Kidney tubule cell (primary cell): ENCODE measurements at places on chromosomes 2 and 18.

DNA sequence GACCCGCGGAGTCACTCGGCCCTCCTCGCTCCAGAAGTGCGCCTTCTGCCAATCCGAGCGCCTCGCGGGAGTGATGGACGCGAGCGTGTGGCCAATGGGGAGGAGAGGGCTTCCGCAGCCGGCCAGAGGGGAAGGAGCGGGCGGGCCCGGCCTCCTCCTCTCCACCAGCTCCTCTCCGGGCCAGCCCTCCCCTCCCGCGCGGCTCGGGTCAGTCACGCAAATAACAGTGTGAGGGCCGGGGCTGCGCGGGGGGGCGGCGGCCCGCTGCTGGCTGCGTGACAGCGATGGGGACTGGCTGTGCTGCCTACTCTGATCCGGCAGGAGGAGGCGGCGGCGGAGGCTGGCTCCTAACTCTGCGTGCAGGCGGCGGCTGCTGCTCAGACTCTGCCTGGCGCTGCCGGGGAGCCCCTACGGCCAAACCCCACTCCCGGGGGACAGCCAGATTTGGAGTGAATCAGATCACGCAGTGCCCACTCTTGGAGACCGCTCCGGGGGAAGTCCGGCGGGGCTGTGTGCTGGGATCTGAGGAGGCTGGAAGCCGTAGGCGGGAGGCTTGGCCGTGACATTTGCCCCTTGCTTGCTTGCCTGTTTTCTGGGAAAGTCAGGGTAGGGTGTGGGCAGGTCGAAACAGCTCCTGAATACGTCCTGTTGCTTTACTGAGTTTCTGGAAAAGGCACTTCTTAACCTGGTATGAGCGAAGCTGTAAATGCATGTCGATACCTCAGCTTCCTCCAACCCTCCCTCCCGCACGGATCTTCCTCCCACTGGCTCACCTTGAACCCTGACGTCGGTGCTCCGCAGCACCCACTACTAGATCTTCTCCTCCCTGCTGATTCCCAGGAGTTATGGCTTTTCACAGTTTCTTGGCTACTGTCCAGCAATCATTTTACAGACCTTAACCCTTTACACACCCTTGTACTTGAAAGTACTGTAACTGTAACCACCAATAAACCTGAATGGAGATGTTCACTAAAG, 97.9 kb upstream of the SERTAD2 start:
- peak; percentile 75 for DNase-seq

- no peak for DNase-seq
Measured at GRCh38 chr18:8337211-8337610, 272.0 kb upstream of the RAB12 start.

DNA sequence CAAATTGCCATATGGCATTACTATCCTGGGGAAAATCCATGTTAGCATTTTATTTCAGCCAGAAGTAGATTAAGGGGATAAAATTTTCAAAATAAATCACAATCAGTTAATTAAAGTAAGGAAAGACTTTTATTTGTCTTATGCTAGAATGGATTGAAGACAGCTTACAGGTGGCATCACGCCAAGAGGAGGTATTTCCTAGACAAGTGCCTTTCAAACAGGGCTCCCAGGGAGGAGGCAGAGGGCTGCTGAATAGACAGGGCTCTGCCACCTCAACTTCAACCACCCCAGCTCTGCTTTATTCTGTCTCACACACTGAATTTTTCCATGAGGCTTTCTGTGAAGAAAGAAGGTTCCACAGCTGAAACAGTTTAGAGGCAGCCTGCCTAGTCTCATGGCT, 12.2 kb downstream of the CCDC68 start:
- peak; percentile 9 for DNase-seq

- no peak for DNase-seq
Measured at GRCh38 chr18:68642003-68642402, 72.9 kb downstream of the TMX3 start.

- no peak for DNase-seq
Measured at GRCh38 chr18:65298422-65298821, 452.4 kb upstream of the CDH7 start.

DNA sequence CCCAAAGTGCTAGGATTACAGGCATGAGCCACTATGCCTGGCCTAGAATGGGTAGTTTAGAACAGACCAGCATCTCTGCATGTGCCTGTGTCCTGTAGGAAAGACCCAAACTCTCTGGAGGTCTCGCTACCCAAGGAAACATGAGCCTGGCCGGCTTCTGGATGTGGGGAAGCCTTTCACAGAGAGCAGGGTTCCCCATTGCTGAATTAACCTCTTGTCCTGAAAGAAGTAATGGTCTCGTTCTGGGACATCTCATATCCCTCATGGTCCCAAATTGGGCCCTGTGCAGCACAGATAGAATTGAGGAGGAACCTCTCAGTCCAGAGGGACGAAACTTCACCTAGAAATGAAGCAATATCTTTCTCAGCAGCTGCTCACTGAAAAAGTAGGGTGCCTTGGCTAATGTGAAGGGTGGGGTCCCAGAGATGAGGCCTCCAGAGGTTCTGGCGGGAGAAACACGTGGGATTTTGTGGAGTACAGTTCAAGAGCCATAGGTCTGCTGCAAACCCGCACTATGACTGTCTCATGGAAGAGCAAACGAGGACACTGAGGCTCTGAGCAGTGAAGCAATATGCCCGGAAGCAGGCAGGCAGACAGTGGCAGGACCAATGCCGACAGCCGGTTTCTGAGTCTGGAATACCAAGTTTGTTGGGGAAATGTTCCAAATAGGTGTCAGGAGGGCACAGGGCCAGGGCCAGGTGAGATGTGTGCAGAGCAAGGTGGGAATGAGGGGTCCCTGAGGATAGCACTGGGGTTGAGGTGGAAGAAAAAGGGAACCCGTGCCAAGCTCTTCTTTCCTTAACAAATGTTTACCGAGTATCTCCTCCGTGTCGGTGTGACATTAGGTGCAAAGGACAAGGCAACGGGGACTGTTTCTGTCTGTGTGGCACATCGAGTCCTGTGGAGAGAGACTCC, 121.0 kb upstream of the TWIST2 start:
- DNase-seq: no peak

DNA sequence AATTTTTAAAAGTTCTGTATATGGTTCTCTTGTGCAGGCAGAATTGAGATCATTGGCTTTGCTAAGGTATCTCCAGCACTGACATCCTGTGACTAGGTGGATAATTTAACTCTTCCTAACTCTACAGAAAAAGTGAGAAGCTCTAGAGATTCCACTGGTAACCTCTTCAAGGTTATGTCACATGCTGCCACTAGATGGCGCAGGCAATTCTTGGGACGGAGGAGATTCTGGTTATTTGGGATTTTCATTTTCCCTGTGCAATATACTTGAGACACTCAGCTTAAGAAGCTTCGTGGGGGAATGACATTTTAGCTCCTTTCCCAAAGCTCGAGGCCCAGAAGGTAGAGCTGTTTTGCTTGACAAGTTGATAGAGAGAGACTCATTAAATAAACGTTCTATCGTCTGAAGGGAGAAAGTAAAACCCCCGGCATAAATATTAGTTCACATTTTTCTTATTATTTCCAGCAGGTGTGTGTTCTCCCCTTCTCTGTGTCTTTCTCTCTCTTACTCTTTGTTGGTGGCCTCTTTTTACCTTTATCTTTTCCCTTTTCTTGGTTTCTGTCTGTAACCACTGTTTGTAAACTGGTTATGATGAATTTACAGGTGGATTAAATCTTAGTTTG, 26.6 kb upstream of the LANCL1 start:
- peak; percentile 62 for DNase-seq

- no peak for DNase-seq
Measured at GRCh38 chr2:42933824-42934254, 141.5 kb upstream of the HAAO start.

- DNase-seq: no peak
Measured at GRCh38 chr2:168848225-168848624, 42.0 kb downstream of the SPC25 start.

DNA sequence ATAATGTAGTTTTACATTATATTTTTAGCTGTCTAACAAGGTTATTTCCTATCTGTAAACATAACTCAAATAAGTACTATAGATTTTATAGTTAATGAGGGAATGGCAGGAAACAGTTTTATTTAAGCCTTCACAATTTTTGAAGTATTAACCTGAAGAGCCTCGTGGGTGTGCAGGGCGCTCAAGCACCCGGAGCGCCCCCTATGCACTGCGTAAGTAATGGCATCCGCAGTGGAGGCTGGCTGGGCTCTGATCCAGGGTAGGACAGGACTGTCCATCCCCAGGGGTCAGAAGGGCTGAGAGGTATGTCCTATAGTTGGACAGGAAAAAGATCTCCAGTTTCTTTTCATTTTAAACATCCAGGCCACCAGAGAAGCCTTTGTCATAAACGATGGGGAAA, 8.2 kb upstream of the GBX2 start:
- peak; percentile 38 for DNase-seq

DNA sequence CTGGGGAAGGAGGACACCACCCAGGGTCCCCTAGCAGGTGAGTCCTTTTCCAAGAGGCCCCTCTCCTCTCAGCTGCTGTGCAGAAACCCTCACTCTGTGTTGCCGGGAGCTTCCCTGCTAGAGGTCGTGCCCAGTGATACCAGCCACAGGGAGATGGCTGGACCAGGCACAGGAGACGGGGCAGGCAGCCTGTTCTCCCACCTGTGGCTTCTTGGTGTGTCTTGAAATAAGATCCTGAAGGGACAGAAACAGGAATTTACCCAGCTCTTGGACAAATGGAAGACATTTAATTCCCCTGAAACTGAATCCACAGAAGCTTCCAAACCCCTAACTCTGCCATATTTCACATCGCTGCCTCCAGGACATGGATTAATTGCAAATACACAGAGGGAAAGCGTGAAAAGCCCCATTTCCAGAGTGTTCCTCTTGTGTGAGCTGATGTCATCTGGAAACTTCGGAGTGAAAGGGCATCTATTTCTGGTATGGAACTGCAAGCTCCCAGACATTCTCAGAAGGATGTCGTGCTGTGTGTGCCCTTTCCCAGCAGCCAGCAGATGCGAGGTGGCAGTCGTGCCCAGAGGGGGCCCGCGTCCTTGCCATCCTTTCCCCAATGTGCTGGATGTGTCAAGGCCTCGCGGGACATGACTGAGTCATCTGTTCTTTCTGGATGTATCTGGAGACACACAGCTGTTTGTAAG, 177.7 kb downstream of the SEPTIN10 start:
- no peak for DNase-seq

- DNase-seq: peak; percentile 29
Measured at GRCh38 chr2:134897932-134898331, 20.7 kb upstream of the CCNT2 start.

DNA sequence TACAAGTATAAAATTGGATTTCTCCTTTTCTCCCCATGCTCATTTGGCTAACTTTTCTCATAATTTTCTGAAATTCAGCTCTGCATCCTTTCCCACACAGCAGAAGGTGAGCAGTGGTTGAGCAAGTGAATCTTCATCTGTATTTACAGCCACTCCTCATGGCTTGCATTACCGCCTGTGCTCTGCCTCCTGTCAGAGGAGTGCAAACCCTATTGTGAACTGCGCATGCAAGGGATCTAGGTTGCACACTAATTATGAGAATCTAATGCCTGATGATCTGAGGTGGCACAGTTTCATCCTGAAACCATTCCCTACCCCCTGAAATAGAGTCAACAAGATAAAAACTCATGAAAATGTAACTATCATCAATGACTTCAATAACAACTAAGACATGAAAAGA, 20.0 kb downstream of the ME2 start:
- DNase-seq: no peak

GRCh38 chr18:35122586-35123224, 81.5 kb downstream of the MAPRE2 start:
- no peak for DNase-seq

DNA sequence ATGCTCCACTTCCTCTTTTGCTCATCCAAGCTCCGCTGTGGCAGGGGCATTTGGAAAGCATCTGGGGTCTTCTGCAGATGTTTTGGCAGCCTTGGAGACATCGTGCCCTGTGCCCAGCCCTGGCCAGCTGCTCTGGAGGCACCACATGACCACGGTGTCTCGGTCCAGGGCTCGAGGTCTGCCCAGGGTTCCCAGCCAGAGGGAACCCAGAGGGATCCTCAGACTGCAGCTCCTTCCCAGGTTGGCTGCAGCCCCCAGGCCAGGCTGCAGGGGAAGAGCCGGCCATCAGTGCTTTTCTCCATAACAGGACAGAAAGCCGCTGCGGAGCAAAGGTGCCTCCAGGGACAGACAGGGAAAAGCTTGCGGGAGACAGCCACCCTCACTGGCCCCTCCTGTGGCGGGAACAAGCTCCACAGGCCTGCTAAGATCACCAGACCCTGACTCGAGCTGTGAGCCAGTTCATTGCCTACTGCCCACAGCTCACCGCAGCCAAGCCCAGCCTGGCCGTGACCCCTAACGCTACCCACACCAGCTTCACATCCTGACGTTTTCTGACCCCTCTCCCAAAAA, 74.7 kb downstream of the SMAD7 start:
- peak; percentile 65 for DNase-seq

- DNase-seq: peak; percentile 61
Measured at GRCh38 chr2:138787053-138787666, 7.0 kb upstream of the NXPH2 start.

DNA sequence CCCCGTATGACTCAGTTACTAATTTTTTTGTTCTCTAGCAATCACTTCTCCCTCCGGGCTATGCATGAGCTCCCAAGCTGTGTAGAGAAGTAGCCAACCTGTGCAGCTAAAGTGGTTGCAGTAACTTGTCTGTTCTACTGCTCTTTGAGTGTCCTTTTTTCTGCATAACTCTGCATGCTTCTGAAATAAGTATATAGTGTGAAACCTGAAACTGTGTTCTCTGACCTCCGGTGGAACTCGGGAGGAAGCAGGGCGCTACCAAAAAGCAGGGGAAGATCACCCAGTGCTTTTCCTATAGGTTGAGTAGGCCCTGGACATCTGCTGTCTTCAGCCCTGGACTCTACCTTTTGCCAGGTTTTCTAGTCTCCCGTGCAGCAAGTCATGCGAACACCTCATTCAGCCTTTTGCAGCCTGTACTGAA, 47.8 kb downstream of the PHLPP1 start:
- DNase-seq: peak; percentile 35

DNA sequence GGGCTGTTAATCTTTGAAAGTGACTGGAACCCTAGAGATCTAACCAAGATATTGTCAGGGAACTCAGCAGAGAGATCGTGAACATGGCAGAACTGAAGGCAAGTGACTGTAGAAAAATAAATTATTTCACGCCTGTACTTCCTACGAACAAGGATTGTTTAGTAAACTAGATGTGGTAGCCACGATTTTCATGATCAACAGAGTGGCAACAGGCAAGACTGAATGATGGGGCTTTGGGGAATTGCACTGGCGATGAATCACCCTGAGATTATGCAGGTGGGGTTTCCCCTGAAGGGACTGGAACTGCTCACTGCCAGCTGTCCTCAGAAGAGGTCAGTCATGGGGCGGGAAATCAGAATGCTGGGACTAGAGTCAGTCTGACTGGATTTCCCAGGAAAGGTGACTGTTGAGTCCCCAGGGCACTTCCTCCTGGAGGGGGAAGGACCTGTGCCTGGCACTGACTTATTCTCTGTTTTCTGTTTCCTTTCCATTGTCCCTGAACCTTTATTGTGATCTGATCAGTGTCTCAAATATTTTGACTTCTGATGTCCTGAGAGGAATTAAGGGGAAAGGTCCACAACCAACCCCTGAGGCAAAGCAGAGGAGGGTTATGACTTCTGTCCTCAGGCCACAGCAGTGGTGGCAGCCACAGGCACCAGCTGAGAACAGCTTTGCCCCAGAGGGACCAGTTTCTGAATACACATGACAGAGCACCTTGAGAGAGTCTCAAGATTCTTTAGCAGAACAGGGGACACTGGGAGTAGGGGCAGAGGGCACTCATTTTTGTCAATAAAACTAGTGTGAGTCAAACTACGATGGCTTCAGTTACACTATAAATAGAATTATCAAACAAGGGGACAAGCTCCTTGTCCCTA, 70.0 kb downstream of the NAB1 start:
- DNase-seq: peak; percentile 98

GRCh38 chr2:9779596-9780264, 63.5 kb upstream of the TAF1B start:
- DNase-seq: peak; percentile 35

GRCh38 chr2:189276277-189276676, 96.7 kb upstream of the COL5A2 start:
- DNase-seq: peak; percentile 4
